ENCODE measurements at places on chromosomes 6 and 20.

DNA sequence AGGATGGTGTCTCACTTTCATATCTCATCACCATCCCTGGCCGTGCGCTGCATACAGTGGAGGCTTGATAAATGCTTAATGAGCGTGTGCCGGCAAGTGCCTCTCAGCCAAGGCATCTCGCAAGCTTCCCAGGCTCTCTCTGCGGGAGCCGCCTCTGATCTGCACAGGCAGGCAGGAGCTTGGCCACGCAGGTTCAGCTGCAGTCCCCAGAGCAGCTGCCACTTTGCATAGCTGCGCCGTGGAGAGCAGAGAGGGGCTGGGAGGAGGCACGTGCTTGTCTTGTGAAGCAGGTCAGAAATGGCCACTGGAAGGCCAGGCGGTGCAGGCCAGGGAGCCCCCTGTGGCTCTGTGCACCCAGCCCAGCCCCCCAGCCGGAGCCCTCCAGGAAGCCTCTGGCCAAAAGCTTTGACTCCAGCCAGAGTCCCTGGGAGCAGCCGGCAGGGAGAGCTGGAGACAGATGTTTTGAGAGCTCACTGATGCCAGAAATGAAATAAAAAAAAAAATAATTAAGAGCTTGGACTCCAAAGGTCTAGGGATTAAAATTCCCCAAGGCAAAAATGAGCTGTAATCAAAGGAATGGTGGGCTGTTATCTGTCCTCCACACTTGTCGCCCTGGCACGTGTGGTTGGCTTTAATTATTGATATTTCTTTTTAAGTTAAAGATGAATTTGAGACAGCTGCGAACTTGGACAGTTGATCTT lies 377.0 kb downstream of the CDH4 start:
- no peak for DNase-seq

- DNase-seq: no peak
Observed at GRCh38 chr6:37679539-37680476, 17.9 kb downstream of the MDGA1 start.

DNA sequence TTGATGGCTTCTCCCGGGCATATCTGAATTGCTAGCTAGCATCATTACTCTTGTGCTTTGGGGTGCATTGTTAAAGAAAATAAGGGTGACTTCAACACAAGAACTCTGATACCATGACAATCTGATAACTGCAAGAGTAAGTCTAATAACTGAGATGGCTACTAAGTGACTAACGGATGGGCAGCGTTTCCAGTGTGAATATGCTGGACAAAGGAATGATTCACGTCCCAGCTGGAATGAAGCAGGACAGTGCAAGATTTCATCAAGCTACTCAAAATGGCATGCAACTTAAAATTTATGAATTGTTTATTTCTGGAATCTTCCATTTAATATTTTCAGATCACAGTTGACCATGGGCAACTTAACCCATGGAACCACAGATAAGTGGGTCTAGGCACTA lies 31.7 kb downstream of the MOXD1 start:
- DNase-seq: no peak

DNA sequence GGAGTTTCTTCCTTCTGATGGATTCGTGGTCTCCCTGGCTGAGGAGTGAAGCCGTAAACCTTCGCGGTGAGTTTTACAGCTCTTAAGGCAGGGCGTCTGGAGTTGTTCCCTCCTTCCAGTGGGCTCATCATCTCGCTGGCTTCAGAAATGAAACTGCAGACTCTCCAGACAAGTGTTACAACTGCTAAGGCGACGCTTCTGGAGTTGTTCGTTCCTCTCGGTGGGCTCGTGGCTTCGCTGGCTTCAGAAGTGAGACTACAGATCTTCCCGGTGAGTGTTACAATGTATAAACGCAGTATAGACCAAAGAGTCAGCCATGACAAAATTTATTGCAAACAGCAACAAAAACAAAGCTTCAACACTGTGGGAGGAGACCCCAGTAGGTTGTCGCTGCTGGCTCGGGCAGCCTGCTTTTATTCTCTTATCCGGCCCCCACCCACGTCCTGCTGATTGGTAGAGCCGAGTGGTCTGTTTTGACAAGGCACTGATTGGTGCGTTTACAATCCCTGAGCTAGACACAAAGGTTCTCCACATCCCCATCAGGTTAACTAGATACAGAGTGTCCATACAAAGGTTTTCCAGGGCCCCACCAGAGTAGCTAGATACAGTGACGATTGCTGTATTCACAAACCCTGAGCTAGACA lies 113.2 kb downstream of the GPX5 start:
- no peak for DNase-seq

GRCh38 chr6:129731428-129731827 lies 21.5 kb upstream of the ARHGAP18 start:
- no peak for DNase-seq

- no peak for DNase-seq
Observed at GRCh38 chr20:44643154-44643519, 8.4 kb downstream of the ADA start.

DNA sequence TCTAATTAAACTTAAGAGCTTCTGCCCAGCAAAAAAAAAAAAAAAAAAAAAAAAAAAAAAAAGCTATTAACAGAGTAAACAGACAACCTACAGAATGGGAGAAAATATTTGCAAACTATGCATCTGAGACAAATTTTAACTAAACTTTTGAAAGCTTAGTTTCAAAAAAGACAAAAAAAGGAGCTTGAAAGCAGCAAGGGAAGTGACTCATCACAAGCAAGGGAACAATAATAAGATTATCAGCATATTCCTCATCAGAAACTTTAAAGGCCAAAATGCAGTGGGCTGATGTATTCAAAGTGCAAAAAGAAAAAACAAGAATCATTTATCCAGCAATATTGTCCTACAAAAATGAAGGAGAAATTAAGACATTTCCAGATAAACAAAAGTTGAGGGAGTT lies 158.6 kb downstream of the RNF144B start:
- no peak for DNase-seq

GRCh38 chr6:154555073-154555677 lies 44.7 kb upstream of the CNKSR3 start:
- DNase-seq: no peak

Data from NCI-H1105 (cell line).